Astrocyte of the spinal cord (primary cell): ENCODE measurements at places on chromosomes 16 and 17.

DNA sequence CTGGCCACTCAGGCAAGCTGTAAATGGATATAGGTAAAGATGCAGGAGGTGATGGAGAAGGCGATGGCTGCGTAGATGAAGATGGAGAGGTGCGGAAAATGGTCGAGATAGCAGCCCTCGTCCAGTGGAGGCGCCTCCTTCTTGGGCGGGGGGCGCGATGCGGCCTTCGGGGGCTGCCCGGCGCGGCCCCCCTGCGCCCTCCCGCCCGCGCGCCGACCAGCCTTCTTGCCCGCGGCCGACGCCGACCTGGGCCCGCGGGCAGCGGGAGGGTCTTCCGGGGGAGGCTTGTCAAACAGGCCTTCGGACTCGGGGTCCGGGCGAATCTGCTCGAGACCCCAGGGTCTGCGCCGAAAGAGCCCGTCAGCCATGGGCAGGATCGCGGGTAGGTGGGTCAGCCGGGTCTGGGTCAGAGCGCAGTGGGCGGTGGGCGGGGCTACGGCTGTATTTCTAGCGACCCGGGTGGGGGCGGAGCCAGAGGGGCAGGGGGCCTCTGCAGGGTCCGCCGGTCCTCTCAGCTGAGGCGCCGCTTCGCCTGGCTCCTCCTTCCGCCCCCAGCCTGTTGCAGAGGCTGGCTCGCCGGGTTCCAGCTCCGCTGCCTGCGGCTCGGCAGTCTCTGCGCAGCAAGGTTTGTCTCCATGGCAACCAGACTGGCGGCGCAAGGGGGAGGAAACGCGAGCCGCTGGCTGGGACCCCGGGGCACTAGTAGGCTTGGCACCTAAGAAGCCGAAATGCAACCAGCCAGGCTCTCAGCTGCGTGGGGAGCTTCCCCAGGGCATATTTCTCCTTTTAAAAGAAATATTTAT, 14.4 kb downstream of the MIS12 start:
- DNase-seq = peak; percentile 88

GRCh38 chr17:76547183-76547641, 7.4 kb downstream of the PRCD start:
- peak; percentile 71 for DNase-seq

- no peak for DNase-seq
These were observed 2.9 kb upstream of the KRT16 start for GRCh38 chr17:41615454-41615853.

DNA sequence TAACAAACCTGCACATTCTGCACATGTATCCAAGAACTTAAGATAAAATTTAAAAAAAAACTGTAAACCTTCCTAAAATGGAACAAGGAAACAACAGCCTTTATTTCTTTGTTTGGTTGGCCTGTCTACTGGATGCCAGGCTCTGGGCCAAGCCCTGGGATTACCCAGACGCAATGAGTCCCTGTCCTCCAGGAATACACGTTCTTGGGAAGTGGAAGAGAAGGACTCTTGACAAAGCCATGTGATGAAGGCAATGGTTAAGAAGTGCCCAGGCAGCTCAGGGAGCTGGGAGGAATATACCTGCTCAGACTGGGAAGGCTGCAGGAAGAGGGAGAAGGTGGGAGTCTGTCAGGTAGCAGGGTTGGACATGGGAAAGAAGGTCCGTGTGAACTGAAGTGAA, 115.4 kb downstream of the AXIN2 start:
- DNase-seq = no peak

DNA sequence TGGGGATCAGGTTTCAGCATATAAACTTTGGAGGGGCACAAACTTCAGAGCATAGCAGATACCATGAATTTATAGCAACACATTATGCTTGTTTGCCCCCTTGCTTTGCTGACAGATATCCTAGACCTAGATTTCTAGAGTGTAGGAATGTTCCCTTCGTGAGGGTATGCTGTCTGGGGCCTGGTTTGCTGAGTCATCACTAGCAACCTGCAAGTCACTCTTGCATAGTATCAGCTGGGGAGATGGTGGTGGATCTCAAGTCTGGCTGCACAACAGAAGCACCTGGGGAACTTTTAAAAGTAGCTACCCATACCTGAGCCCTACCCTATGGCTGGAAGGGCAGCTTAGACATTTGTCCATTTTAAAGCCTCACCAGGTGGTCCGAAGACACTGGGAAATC, 22.3 kb upstream of the HSBP1 start:
- DNase-seq = no peak

DNA sequence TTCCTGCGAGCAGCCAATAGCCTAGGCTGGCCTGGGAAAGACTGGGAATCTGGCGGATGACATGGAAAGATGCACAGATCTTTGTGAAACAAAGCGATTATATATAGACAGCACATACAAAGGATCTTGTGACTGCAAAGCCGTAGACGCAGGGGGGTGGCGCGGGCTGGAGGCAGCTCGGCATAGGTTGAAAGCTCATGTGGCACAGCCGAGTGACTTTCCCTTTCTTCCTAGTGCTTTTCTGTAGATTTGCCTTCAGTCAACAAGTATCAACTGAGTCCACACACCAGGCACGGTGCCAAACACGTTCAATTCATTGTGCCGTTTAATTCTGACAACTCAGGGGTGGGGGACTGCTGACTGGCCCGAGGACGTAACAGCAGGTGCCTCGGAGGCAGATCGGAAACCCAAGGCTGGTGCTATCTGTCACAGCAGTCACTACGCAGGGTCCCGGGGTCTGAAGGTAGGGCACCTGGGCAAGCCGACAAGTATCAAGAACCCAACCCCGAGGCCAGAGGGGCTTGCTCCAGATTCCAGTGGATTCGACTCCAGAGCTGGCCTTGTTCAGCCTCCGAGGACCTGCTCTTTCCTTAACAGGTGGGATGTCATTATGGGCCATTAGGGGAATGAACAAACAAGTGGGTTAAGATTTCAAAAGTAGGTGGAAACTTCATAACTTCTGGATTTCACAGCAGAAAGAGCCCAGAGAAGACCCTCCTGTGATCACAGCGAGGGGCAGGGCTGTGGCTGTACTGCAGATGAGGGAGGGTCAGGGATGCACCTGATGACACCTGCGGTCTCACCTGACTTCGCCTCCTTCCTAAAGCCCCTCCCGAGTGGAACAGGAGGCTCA, 5.9 kb downstream of the PAM16 start:
- peak; percentile 14 for DNase-seq

GRCh38 chr17:55433029-55433628, 11.5 kb upstream of the MMD start:
- no peak for DNase-seq

GRCh38 chr16:57245472-57246113, 534 bp downstream of the ARL2BP start:
- DNase-seq = no peak

DNA sequence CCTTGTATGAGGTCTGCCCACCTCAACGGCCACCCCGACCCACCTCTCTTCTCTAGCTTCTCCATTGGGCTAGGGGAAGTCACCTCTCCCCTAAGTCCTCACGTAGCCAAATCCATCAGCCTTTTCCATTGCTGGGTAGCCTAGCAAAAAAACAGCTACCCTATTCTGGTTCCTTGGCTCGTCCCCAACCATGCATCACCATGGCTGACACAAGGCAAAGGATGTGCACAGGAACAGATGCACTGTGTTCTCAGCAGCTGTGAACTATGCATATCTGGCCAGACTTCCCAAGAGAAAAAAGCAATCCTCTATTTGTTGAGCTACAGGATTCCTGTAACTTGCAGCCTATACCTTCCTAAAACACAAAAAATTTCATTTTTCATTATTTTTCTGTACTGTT, 22.0 kb upstream of the FLCN start:
- no peak for DNase-seq

DNA sequence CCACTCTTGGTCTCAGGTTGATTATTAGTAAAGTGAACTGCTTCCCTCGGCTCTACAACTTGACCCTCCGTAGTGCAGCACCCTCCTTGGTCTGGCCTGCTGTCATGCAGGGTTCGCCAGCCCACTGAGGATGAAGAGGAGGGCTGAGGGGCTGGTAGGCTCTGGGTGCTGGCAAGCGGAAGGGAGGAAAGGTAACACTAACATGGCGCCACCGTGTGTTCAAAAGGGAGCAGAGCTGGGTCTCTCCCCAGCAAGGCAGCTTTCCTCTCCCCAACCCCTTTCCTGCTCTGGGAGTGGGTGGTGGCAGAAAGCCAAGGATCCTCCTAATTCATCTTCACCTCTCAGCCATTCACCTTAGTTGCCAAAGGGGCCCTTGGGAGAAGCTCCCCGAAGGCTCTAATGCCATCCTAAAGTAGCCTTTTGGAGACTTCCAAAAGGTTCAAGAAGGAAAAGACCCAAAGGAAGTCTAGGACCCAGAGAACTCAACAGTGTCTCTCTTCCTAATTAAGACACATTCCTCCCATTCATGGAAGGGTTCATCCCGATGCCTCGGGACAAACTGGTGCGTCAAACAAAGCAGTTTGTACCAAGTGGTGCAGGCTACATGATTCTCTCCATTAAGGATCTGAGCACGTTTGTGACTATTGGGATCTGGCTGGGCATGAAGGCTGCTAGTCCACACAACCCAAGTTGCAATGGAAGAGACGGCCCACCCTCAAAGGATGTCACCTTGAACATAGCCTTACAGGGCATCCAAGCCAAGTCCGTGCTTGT, 90.8 kb upstream of the TOB1 start:
- peak; percentile 53 for DNase-seq

GRCh38 chr16:1003391-1004347, 22.1 kb downstream of the SOX8 start:
- peak; percentile 44 for DNase-seq

- peak; percentile 33 for DNase-seq
These were observed 47.7 kb downstream of the ZFHX3 start for GRCh38 chr16:73000020-73000906.

GRCh38 chr17:4520060-4520893, 21.6 kb downstream of the SPNS2 start:
- no peak for DNase-seq

DNA sequence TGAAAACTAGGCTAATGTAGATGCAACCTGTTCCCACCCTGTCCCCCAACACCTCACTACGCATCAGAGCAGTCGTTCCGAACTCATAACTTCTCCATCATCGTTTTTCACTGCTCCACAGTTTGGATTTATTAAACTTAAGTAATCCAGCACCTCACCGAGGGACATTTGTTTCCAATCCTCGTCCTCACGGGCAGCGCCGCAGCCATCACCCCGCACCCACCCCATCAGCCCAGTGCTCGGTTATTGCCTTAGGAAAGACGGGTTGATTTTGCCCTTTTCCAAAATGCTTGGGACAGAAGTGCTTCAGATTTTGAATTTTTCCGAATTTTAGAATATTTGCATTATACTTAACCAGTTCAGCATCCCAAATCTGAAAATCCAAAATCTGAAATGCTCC, 71.0 kb upstream of the DOC2B start:
- DNase-seq = no peak

- DNase-seq = no peak
These were observed 1257.1 kb upstream of the GOT2 start for GRCh38 chr16:59991171-59991570.

DNA sequence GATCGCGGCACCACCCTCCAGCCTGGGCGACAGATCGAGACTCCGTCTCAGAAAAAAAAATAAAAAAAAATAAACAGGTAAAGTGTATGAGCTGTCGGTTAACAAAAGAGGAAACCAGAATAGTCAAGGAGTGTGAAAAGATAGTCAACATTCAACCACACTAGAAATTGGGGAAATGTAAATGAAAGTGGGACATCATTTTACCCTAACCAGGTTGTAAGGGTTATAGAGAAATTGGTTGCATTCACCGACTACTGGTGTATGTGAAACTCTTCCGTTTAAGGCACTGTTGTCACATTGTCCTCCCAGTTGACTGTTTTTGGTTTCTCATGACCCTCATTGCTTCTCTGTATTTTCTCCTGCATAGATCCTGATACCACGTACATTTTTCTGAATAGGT, 62.8 kb downstream of the RABEP1 start:
- no peak for DNase-seq

DNA sequence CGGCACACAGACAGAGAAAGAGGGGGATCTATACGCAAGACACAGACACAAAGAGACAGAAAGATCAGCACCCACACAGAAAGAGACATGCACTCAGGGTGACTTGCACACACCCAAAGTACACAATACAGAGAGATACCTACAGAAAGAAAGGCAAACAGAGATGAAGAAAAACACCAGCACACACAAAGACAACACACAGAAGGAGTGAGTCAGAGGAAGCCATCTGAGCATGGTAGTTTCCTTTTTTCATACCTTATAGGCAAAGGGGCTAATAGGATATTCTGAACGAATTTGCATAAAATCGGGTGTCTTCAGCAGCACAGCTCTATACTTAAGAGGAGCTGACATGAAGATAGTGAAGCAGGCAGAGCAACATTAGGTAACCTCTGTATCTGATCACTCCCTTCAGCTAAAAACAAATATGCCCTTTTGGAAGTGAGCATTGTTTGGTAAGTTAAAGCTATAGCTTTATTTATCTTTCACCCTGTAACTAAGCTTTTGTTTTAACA, 198.6 kb downstream of the AATF start:
- peak; percentile 36 for DNase-seq

DNA sequence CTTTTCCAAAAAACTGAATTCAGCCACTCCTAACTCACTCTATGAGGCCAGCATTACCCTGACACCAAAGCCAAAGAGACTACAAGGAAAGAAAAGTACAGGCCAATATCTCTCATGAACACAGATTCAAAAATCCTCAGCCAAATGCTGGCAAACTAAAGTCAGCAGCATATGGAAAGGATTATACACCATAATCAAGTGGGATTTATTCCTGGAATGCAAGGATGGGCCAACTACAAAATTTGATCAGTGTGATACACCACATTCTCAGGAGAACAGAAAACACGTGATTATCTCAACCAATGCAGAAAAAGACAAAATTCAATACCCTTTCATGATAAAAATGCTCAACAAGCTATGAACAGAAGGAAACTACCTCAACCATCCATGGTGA, 7.7 kb upstream of the AATK start:
- DNase-seq = no peak

DNA sequence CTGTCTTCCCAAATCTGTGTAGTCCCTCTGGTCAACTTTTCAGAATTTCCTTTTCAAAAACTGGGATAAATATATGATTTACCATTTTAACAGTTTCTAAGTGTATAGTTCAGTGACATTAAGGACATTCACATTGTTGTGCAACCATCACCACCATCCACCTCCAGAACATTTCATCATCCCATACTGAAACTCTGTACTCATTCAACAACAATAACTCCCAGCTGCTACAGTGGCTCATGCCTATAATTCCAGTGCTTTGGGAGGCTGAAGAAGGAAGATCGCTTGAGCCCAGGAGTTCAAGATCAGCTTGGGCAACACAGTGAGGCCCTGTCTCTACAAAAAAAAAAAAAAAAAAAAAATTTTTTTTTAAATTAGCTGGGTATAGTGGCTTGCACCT, 131.0 kb downstream of the AATF start:
- DNase-seq = no peak

DNA sequence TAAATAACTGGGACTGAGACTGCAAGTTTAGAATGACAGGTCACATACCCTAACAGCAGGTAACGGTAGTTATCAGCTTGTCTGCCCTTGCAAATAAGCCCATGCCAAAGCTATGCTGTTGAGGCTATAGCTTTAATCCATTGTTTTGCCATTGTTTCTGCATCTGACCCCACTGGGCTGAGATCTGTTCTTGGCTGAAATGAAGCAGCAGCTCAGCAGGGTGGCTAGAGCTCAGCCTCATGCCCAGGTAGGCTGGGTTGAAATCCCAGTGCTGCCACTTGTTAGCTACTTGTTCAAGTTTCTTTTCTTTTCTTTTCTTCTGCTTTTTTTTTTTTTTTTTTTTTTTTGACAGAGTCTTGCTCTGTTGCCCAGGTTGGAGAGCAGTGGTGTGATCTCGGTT, 40.1 kb downstream of the NKD1 start:
- no peak for DNase-seq

GRCh38 chr17:75695141-75695829, 26.0 kb upstream of the ITGB4 start:
- peak; percentile 52 for DNase-seq

GRCh38 chr17:66054242-66054641, 137.7 kb downstream of the CEP112 start:
- no peak for DNase-seq
